ENCODE measurements at places on chromosomes 4 and X.

DNA sequence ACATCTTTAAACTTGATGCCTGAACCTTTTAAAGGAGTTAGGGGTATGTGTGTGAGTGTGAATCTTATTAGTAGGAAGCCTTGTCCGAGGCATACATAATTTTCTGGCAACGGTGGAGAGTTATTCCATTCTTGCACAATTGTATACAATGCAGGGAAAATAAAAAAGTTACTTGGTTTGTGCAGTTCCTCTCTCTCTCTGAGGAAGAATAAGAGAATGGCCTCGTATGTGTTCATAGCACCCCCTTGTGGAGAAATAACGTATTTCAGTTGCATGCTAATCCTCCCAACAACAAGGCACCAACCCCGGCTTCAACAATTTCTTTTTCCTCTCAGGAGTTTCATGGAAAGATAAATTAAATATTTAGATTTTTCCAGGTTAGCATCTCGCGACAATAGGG is 33.7 kb upstream of the FGF13 start:
- DNase-seq, result peak; percentile 34

DNA sequence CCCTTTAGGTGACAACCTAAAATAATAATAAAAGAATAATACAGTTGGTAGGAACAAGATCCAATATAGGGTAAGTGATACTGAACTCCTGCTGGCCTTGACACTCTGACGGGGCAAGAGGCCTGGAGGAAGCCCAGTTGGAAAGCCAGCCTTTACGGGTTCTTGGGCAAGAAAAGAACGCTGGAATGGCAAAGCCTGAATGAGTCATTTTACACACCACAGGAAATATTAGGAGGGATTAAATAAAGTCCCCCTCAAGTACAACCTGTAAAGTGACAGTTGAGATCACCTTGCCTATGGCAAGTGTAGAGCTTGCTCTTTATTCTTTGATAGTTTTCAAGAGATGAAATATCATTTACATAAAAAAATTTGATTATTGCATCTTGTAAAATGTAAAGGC is 244.5 kb upstream of the TLL1 start:
- no peak for DNase-seq

GRCh38 chr4:159070742-159071141 is 32.1 kb upstream of the RAPGEF2 start:
- peak; percentile 32 for DNase-seq

- DNase-seq, result no peak
Observed at GRCh38 chrX:154063234-154063633, 34.3 kb downstream of the MECP2 start.

DNA sequence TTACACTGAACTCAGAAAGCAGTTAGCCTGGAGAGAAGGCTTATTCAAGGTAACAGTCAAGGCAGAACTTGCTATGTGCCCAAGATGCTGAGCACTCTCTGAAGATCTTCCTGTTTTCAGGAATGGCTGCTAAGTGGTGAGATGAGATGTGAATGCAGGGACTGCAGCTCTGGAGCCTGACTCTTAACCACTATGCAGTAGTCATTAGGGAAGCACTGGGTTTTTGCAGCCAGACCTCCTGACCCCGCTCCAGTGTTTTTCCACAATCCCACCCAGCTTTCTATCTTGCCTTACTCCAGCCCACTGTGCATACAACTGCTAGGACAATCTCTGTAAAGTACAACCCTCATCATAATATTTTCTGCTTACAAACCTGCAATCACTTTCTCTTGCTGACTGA is 95.2 kb upstream of the LNX1 start:
- peak; percentile 35 for DNase-seq

GRCh38 chr4:1200425-1201035 is 28.1 kb upstream of the SPON2 start:
- peak; percentile 92 for DNase-seq

DNA sequence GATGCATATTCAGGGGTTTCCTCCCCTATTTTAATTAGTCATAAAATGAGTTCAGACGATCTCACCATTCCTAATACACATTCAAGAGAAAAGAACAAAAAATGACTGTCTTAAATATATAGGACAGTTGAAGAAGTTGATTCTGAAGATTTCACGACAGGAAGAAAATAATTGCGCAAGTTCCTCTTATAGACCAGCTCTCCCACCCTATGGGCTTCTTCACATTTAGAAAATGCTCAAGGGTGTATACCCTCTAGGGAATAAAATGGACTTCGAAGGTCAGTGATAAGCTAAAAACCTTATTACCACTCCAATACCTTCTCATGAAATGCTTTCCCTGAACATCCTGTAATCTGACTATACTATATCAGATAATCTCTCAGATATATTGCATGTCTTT is 149.2 kb upstream of the TEX13C start:
- DNase-seq, result no peak

GRCh38 chr4:48483006-48483776 is at the start of gene SLC10A4:
TSS of gene SLC10A4 (plus strand) at chr4:48483343. CDS start at chr4:48483562, 219 bp downstream.
- peak; percentile 35 for DNase-seq

GRCh38 chrX:17359500-17359899 is 15.5 kb upstream of the NHS start:
- DNase-seq, result no peak

- DNase-seq, result no peak
Observed at GRCh38 chr4:170729236-170729635, 639.5 kb upstream of the AADAT start.

DNA sequence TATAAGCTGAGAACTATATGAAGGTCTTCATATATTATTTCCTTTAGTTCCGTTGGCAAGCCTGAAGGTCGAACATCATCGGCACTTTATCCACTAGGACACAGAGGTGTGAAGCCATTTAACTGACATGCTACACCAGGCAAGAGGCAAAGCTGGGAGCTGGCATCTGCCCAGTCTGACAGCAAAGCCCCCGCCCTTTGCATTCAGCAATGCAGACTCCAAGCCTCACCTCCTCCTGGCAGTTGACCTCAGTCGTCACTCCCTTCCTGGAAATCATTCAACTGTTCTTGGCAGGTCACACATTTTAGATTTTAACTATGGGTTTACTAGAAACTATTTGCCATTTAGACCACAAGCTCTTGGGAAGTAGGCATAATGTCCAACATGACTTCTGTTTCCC is 135.8 kb upstream of the FRG1 start:
- peak; percentile 60 for DNase-seq

GRCh38 chr4:98779088-98779487 is 120.7 kb upstream of the TSPAN5 start:
- no peak for DNase-seq

GRCh38 chrX:48835524-48836329 is at the start of gene PCSK1N:
TSS of gene PCSK1N (minus strand) at chrX:48835610. CDS start at chrX:48835532, 78 bp downstream.
- no peak for DNase-seq

- DNase-seq, result no peak
Observed at GRCh38 chr4:181365671-181366070, 877.5 kb upstream of the TENM3 start.

GRCh38 chrX:107571296-107571998 is 56.9 kb upstream of the PRPS1 start:
- no peak for DNase-seq

DNA sequence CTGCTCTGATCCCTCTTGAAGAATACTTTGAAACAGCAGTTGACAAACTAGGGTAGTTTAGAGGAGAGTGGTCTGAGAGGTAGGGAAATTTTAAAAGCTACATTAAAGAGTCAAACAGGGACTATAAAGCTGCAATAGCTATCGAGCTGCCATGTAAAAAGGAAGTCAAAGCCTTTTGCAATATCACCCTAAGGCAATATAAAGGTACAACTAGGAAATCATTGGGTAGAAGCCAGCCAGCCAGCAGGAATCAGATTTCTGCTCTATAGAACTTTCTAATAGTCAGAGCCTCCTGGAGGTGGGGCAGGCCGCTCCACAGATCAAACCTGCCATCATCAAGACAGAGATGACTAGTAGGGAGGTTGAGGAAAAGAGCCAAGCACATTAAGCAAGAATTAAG is 15.2 kb upstream of the PHOX2B start:
- DNase-seq, result no peak

DNA sequence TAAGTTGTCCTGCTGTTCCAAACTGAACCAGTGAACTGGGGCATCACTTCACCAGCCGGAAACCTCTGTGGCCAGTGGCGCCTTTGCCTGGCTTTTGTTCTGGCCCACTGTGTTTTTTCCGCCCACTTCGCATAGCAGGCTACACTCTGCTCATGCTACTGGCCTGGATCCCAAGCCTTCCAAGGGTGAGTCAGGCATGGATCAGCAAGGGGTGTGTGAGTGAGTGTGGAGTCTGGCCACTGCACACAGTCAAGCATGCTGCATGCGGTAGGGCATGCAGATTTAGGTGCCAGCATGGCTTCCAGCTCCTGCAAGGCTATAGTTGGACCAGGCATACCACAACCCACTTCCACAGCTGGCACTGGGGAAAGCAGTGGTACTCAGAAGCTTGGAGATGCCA is 1967.9 kb downstream of the C4orf33 start:
- DNase-seq, result no peak

GRCh38 chr4:48546336-48546735 is 56.3 kb downstream of the ZAR1 start:
- DNase-seq, result peak; percentile 57

DNA sequence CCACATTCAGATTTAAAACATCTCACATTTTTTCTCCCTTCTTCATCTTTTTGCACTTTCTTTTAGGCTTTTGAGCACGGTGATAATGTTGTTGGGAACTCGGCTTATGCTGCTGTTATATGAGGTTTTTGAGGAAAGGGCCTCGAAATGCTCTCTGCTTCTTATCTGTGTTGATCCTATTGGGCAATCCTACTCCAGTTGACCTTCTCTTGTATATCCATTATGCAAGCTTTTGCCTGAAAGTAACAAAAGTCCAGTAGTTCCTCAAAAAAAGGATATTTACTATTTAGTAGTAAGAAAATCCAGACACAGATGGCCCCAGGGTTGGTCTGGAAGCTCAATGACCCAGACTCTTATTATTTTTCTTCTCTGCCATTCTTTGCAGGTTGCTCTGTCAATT is 57.7 kb upstream of the SPANXB1 start:
- DNase-seq, result no peak

GRCh38 chr4:83723609-83724008 is 187.7 kb downstream of the GPAT3 start:
- DNase-seq, result no peak

Data from femur (tissue), 1 donor.